ENCODE measurements at places on chromosomes 7 and 10. TPM values are rescaled to one million over a fixed set of nuclear protein-coding genes. Genes with fewer than 3 reads are reported as not detected.

GRCh38 chr7:17506596-17506995, 208.1 kb downstream of the AHR start:
- no peak for DNase-seq
- H3K4me3 ChIP-seq: no peak overlapping the region
- H3K27ac ChIP-seq: no peak overlapping the region
- no peaks in the 10 kb centered on the region for H3K27me3 ChIP-seq
- no peaks in the 10 kb centered on the region for H3K4me1 ChIP-seq
- no peaks in the 10 kb centered on the region for H3K36me3 ChIP-seq

DNA sequence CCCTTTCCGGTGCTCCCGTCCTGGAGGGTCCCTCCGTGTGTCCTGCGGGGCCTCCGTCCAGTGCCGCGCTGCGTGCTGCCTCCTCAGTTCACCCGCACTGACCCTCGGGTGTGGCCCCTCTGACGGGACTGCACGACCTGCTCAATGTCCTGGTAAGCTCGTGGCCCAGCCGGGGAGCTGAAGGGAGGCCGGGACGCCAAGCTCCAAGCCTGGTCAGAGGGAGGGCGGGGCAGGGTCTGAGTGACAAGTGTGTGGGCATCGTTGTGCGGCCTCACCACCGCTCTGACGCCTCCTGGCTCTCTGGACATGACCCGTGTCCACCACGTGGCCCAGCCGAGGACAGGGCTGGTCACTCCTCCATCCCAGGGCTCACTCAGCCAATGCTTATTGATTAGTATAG, 25.9 kb downstream of the FAM20C start:
- no peaks in the 10 kb centered on the region for H3K36me3 ChIP-seq
- DNase-seq: no peak
- H3K4me1 ChIP-seq: peaks cover 6% of the 10 kb centered on the region
- no peaks in the 10 kb centered on the region for H3K27me3 ChIP-seq
- H3K27ac ChIP-seq: no peak overlapping the region
- H3K4me3 ChIP-seq: no peak overlapping the region

GRCh38 chr10:52755297-52756062, 17.1 kb downstream of the MBL2 start:
- DNase-seq: no peak
- no peak overlapping the region for H3K4me3 ChIP-seq
- H3K36me3 ChIP-seq: no peaks in the 10 kb centered on the region

DNA sequence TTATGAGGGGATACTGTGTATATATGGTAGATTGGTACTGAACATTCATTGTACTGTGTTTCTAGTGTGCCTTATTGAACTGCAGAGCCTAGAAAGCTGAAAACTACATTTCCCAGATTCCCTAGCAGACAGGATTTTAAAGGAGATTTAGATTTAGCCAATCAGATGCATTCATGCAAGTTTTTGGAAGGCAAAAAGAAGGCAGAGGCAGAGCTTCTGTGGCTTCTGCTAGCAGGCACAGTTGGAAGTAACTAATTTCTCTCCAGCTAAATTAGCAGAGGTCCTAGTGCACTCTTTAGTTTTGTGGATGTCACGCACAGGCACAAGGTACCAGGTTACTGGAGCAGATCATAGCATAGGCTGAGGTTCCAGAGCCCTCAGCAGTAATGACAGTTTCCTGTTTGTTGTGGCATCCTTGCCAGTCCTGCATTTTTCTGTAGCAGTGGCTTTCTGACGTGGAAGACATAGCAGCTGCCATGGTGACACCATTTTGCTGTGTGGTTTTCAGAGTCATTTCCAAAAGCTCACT, 83.7 kb upstream of the CCDC71L start:
- no peaks in the 10 kb centered on the region for H3K4me1 ChIP-seq
- no peak for DNase-seq
- no peak overlapping the region for H3K4me3 ChIP-seq
- no peaks in the 10 kb centered on the region for H3K27me3 ChIP-seq
- H3K27ac ChIP-seq: no peak overlapping the region

DNA sequence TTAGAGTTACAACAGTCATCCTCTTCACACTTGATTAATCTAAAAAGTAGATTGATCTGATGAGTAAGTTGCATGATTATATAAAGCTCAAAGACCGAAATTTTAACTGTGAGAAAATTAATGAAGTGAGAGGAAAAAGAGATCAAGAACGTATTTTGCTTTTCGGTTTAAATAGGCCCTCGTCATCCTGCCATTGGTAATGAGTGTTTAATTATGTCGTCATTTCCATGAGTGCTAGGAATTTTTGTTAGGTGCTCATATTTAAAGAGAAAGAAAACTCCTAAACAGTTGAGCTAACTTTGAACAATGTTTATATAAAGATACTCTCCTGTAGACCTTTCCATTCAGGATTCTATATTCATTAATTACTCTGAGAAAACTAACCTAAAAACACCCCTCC, 159.4 kb downstream of the TPK1 start:
- H3K4me3 ChIP-seq: no peak overlapping the region
- H3K4me1 ChIP-seq: no peaks in the 10 kb centered on the region
- H3K27ac ChIP-seq: no peak overlapping the region
- H3K36me3 ChIP-seq: no peaks in the 10 kb centered on the region
- DNase-seq: no peak

Gene TMEM270
- total RNA-seq: 37.3 TPM

Gene TRIL
- 1.3 TPM for total RNA-seq

Measured in testis (tissue), 5 donors.